AG04449 (cell line): ENCODE measurements at places on chromosomes 12 and 14.
A peak's percentile ranks its signal among the peaks of the same experiment; 100 is the strongest.

GRCh38 chr12:66965621-66966020, 286.7 kb upstream of the GRIP1 start:
- DNase-seq = no peak

- DNase-seq = no peak
Measured at GRCh38 chr14:92693998-92694795, 54.2 kb downstream of the LGMN start.

DNA sequence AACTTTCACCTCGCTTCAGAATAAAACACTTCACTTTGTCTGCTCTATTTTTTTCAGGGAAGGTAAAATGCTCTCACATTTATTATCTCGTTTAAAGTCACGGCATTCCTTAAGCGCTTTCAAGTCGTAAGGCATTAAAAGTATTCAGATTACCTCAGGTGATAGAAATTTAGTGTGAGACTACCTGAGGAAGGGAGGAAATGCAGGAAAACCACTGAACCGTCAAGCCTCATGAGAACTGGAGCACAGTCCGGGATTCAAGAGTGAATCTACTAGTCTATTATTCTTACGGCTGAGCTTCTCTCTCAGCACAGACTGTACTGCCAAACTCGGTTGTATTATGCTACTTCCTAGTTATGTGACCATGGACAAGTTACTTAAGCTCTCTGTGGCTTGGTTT, 8.3 kb upstream of the PPFIBP1 start:
- DNase-seq = no peak

DNA sequence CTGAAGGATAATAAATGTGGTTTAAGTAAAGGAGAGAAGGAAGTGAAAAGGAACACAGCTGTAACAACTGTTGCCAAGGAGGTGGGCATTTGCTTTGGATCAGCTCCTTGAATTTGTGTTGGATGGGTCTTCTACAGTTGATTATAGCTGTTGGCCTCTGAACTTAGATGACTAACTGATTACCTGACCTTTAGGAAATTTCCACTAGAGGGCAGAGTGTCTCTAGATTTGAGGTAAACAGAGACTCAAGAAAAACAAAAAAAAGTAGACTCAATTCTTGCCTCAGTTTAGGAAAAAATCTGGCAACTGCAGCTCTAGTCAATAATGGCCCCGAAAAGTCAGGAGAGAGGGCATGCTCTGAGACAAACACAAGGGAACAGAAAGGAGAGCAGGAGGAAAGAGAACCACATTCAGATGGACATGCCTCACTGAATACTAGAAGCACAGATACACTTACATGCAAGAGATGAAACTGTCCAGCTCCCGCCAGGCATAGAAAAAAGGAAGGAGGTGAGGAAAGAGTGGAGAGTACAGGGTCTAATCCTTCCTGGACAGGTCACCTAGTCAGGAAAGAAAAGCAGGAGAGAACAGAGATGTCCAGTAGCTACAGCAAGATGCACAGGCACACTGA, 20.6 kb downstream of the COX14 start:
- no peak for DNase-seq

GRCh38 chr12:17982556-17982955, 107.4 kb downstream of the RERGL start:
- DNase-seq = no peak

DNA sequence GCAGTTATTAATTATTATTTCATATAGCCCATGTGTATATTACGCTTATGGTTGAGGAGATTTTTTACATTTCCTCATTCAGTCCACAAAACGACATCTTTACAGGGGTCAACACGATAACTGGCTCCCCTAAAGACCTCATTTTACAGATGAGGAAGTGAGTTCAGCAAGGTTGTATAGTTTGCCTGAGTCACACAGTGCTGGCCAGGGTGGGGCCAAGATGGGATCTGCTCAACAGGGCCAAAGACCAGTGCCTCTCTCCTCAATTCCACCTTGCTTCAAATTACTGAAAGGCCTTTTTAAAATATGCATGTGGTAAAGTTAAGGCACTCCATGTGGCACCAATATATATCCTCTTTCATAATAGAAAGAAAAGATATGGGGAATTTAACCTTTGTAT, 13.1 kb downstream of the GRIN2B start:
- no peak for DNase-seq

- DNase-seq = no peak
Measured at GRCh38 chr14:99437706-99438105, 43.0 kb downstream of the SETD3 start.

GRCh38 chr14:33949411-33949893, 1.4 kb downstream of the EGLN3 start:
- DNase-seq = no peak

DNA sequence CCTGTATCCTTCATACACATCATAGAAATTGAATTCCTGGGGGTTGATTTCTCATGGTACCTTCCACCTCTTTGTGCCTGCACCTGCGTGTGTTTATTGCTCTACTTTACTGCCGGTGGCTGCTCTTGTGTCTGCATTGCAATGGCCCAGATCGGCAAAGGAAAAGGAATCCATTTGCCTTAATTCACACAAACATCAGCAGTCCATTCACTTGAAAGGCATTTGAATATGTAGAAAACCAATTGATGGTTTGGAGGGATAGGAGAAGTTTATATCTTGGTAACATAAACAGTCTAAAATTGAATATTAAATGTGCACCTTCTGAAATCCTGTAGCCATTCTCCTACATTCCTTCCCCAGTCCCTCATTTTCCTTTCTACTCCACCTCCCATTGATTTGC, 74.0 kb downstream of the SNAPC1 start:
- DNase-seq = no peak

- DNase-seq = no peak
Measured at GRCh38 chr12:54364413-54364812, at the start of gene GPR84. Gene GPR84 (minus strand): TSS chr12:54364486. CDS start chr12:54363851, 635 bp downstream.

DNA sequence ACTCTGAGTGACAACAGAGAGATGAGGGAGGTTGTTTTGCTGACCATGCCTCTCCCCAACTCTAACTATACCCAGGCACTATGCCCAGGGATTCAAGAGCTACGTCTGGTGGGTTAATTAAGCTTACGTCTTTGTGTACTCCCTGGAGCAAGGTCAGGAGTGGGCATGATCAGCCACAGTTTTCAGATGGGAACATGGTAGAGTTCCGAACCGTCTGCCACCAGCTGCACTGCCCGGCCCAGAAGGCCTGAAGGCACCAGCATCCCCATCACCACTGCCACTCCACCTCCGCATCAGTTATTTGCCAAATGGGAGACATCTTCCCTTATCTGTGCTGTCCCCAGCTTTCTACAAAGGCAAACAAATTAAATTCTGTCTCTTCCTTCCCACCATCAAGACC, 11.1 kb upstream of the GPX2 start:
- DNase-seq = no peak

GRCh38 chr12:4153343-4153892, 120.1 kb upstream of the CCND2 start:
- no peak for DNase-seq

GRCh38 chr14:79701371-79701770, 509.9 kb downstream of the DIO2 start:
- no peak for DNase-seq

- no peak for DNase-seq
Measured at GRCh38 chr12:77005611-77006098, 59.7 kb downstream of the E2F7 start.

DNA sequence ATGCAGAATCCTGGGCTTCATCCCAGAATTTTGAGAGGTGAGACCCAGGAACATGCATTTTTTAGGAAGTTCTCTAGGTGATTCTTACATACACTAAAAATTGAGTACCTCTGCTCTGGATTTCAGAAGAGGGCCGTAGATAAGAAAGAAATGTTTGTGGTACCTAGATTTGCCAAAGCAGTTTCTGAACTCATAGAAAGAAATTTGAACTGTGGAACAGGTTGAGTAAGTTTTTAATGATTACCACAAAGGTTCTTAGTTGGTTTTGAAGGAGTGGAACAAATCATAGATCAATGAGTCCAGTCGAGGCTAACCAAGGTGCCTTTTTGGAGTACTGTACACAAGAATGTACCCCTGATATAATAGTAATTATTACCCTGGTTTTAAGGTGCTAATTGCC, 24.9 kb downstream of the TTLL5 start:
- DNase-seq = no peak

DNA sequence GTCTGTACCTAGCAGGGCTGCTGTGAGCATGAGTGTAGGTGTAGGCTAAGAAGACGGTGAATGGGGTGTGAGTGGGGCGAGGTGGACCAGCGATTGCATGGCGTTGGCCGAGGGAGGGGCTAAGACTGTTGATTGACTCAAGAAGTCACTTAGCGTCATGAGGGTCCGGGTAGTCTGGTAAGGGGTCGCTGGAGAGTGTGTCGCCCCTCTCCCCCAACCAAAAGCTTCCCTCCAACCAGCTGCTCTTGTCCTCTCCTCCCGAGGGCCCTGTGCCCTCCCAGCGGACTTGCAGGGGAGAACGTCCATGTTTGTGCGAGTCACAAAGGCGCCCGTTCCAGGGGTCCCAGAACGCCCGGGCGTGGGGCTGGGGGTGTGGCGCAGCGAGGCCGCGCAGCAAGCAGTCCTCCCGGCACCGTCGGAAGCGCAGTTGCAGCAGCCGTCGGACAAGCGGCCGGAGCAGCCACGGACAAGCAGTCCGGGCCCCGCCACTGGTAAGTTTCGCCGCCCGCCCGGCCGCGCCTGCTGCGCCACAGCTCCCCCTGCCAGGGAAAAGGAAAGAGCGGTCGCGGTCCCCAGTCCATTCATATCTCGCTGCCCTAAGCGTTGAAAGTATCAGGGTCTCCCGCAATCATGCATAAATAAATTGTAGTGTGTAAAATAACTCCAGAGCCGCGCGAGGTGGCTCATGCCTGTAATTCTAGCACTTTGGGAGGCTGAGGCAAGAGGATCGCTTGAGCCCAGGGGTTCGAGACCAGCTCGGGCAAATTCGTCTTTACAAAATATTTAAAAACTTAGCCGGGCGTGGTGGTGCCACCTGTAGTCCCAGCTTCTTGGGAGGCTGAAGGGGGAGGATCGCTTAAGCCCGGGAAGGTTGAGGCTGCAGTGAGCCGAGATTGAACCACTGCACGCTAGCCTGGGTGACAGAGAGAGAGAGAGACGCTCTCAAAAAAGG, at the start of gene CCDC63:
Gene CCDC63 (plus strand): TSS at position 373 of the 952 bp plus-strand sequence. CDS start 5,968 bp downstream, outside the sequence.
- DNase-seq = no peak

DNA sequence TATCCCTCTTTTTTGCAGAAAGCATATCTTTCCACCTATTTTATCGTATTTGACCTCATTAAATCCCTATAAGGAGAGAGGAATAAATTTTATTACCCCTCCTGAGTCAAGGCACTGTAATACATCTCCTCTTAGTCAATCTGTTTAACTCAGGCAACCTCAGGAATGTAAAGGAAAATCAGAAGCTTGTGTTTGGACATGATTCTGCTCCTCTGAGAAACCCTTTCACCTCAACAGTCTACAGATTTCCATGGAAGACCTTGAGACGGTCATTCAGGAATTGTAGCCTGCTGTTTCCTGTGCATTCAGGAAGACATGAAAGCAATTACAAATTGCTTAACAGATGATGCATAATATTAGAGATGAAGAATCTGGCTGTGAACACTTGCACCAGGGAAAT, 360.8 kb downstream of the PAWR start:
- peak; percentile 4 for DNase-seq

GRCh38 chr14:36755756-36756155, 94.1 kb downstream of the PAX9 start:
- DNase-seq = no peak

DNA sequence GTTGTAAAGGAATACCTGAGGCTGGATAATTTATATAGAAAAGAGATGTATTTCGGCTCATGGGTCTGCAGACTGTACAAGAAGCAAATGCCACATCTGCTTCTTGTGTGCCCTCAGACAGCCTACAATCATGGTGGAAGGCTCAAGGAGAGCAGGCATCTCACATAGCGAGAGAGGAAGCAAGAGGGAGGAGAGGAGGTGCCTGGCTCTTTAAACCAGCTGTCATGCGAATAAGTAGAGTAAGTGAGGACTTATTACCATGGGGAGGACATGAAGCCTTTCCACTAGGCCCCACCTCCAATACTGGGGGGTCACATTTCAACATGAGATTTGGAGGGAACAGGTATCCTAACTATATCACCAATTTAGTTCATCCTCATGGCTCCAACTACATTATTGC, 118.7 kb downstream of the ACSS3 start:
- no peak for DNase-seq

DNA sequence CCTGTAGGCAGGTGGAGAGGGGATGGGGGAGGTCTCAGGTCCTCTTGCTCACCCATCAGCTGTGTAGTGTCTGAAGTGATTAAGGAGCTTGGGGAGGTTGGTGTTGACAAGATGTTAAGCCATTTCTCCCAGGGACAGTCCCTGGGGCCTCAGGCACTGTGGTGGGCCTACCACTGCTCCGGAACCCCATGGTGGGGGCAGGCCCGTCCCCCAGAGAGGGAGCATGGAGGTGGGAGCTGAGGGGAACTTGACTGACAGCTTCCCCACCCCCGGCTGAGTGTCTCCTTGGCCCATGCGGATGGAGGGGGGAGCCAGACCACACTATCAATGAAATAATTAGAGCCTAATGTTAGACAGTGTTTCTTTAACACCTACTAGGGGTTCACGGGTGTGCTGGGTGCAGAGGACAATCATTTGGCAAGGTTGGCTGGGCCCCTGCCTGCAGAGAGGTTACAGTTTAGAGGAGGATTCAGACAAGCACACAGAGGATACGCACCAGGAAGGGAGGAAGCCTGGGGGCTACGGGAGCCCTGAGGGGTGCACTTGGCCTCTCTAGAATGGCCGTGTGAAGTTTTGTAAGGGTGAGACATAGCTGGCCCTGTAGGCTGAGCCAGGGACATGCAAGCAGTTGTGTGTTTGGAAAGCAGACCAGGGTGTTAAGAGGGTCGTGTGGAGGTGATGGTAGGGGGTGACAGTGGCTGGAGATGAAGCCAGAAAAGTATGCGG, 19.3 kb upstream of the KRT80 start:
- DNase-seq = no peak

DNA sequence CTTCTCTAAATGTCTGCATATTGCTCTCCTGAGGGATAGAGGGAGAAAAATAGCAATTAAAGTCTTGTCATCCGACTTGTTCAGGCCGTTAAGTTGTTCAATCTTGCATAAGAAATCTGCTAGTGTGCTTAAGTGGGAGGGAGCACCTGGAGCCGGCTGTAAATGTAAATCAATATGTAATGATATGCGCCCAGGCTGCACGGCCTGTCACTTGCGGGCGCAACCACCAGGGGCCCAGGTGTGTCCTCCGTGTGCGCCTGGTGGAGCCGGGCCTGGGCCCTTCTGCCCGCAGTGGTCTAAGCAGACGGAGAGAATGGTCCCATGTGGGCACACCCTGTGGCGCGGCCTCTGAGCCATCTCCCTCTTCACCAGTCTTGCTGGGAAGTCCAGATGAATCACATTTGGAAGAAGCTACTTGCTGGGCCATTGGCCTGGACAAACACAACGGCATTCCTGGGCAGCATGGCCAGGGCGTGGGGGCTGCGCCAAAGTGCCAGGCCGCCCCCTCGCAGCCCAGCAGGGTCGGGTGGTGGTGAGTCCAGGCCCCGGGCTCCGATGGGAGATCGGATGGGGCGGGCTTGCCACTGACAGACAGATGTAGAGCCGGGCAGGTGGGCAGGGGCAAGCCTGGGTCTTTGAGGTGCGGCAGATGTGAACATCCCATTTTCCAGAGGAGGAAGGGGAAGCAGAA, 193.3 kb upstream of the C14orf180 start:
- no peak for DNase-seq
